Skeletal muscle cell (primary cell): ENCODE measurements at places on chromosomes 4 and X.

GRCh38 chrX:13373431-13374187 lies 53.8 kb upstream of the ATXN3L start:
- no peak for DNase-seq

- no peak for DNase-seq
Observed at GRCh38 chr4:152588869-152589268, 53.0 kb upstream of the FBXW7 start.

DNA sequence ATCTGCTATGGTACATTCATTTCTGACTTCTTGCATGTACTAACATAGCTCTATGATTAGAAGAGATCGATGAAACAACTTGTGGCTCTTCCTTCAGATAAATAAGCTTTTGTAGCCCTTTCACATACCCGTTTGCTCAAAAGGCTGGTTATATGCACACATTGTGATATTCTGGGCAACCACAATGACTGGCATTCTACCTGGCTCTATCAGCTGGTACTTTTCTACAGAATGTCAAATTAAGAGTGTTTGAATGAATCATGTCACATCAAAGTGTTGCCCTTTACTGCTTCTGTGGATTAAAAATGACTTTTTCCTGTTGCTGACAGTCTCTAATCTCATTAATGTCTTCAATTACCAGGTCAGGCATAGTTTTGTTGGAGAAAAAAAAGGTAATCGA lies 11.6 kb downstream of the PGRMC1 start:
- no peak for DNase-seq

DNA sequence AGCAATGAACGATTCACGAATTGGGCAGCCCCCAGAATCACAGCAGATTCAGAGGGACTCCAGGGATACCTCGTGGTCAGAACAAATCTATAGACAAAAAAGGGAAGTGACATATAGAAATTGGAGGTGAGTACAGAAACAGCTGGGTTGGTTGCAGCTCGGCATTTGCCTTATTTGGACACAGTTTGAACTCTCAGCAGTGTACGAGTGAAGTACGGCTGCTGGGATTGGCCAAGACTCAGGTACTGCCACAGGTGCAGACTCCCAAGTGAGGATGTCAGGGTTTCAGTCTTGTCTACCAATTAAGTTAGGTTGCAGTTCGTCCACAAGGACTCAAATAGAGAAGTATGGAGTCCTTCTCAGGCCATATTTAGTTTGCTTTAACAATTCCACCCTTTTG lies 28.2 kb downstream of the HTT-AS start:
- no peak for DNase-seq

DNA sequence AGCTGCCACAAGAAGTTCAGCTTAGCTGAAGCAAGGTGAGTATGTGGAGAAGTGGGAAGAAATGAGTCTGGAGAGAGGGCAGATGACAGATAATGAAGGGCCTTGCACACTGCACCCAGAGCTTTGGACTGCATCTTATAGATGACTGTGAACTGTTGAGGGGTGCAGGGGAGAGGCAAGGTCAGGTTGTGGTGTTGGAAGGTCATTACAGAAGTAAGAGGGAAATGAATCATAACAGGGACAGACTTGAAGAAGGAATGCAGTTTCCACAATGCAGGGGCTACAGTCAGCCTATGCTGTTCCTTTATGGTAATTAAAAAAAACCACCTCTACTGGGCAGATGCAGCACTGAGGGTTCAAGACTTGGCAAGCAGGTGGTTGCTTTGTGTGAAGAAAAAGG lies 4.8 kb upstream of the IGFBP7 start:
- no peak for DNase-seq

DNA sequence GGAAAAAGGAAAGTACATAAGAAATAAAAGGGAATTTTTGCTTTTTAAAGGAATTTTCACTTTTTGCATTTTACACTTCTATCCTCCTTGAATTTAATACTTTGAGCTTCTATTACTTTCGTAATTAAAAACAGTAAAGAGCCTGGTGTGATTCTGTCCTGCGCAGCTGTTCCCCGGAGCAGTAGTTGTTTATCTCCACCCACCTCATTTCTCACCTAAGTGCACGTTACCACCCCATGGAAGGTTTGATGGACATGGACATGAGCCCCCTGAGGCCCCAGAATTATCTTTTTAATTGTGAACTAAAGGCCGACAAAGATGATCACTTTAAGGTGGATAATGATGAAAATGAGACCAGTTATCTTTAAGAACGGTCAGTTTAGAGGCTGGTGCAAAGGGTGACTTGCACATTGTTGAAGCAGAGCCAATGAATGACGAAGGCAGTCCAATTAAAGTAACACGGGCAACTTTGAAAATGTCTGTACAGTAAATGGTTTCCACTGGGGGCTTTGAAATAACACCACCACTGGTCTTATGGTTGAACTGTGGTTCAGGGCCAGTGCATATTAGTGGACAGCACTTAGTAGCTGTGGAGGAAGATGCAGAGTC lies 52.1 kb upstream of the TEX13D start:
- DNase-seq = no peak

GRCh38 chr4:103998756-103999155 lies 279.0 kb upstream of the TACR3 start:
- no peak for DNase-seq

- DNase-seq = no peak
Observed at GRCh38 chr4:123843137-123843536, 446.5 kb downstream of the SPRY1 start.

DNA sequence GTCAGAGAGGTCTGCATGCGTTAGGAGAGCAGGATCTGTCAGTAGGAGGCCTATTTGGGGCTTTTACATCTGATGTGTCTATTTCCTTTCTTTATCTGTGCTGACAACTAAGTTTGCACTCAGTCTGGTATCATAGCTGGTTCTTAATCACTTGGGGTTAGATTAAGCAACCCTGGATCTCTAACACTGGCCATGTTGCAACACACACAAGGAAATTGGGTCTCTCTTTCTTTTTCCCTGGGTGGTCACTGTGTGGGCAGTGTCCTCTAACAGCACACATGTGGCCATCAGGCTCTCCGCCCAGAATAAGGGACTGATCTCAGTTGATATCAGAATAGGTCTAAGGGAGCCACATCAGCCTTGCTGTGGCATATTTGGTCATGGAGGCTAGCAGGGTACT lies 38.9 kb downstream of the IGFBP7 start:
- no peak for DNase-seq

- DNase-seq = no peak
Observed at GRCh38 chr4:74294681-74295080, 13.6 kb upstream of the EPGN start.

- DNase-seq = no peak
Observed at GRCh38 chr4:176189891-176190795, 5.2 kb downstream of the SPATA4 start.

GRCh38 chrX:19349264-19349663 lies 5.5 kb downstream of the PDHA1 start:
- no peak for DNase-seq

DNA sequence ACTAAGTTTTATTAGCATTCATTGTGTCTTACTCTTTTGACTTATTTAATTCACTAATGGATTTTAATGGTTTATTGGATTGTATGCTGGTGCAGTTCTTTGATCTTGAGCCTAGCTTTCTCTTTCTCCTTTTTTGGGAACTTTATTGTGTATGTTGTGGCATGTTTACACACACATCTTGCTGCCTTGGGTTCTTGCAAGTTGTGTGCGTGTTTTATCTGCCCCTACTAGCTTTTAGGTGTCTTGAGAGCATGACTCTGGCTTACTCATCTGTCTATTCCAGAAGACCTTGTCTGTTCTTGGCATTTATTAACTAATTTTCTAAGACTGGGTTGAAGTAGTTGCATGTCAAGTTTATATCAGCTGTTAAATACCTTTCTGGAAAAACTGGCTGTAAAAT lies 2.7 kb downstream of the TMEM165 start:
- DNase-seq = no peak

GRCh38 chr4:159055833-159056232 lies 47.0 kb upstream of the RAPGEF2 start:
- DNase-seq = no peak

GRCh38 chr4:112938461-112939058 lies 110.9 kb upstream of the ANK2 start:
- no peak for DNase-seq

DNA sequence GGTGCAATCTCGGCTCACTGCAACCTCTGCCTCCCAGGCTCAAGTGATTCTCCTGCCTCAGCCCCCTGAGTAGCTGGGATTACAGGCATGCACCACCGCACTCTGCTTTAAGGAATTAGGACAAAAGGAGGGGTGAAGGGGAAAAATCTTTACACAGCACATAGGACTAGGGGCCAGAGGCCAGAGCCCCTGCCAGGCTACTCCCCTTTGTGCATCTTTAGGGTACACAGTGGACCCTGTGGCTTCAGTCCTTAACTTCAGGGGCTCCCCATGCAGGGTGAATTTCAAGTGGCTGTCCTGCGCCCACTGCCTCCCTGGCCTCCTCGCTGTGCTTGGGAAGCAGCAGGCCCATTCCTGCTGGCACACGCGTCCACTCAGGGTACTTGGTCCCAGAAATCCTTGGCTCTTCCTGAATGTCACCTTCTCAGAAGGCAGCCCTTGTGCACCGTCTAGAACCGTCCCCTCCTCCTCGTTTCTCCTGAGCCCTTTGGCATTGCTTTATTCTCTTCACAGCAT lies 138.9 kb upstream of the PSAPL1 start:
- no peak for DNase-seq

DNA sequence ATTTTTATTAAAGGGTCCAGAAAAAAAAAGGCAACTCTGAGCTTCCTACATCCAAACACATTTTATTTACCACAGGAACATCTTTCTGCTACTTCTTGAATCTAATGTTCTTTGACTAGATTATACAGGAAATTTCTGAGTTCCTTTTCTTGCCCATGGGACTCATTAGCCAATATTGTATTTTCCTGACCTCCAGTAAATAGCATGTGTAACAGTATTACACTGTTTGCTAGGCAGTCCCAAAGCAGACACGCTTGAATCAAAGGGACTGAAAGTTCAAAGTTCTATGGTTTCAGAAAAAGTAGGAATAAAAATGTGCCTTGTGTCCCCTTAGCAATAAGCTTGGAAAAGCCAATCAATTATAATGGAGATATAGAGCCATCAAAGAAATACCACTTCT lies 57.4 kb downstream of the MOSPD2 start:
- no peak for DNase-seq

DNA sequence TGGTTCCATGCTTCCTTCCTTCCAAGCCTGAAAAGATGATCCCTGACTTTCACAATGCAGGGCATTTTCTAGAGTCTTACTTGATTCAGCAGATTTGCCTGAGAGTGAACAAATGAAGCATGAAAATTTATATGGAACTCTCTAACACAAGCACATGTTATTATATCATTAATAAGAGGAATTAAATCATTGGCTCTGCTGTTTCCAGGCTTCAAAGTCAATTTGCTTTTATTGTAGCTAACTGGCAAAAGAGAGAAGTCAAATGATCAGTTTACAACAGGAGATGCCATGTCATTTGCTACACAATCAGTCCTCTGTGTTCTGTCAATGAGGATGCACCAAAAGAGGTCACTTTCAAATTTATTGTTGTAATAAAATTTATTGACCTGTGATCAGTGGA lies 101.5 kb upstream of the UGT8 start:
- DNase-seq = no peak

- peak; percentile 48 for DNase-seq
Observed at GRCh38 chr4:153114771-153115321, 89.4 kb upstream of the TRIM2 start.

DNA sequence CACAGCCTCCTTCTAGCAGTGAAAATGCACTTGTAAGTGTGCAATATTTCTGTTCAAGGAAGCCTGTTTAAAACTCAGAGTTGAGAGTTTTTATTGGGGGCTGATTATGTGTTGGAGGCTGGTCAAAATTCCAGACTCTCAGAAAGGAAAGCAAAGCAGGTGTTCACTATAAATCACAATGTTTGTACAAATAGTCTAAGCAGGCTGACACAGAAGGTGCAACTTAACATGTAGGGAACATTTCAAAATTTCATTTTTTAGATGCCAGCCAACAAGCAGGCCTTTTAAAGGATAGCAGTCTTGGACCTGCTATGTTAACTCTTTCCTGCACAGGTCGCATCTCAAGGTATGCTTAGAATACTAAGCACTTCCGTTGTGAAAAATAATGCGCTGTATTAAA lies 112.3 kb upstream of the IL13RA1 start:
- DNase-seq = no peak

DNA sequence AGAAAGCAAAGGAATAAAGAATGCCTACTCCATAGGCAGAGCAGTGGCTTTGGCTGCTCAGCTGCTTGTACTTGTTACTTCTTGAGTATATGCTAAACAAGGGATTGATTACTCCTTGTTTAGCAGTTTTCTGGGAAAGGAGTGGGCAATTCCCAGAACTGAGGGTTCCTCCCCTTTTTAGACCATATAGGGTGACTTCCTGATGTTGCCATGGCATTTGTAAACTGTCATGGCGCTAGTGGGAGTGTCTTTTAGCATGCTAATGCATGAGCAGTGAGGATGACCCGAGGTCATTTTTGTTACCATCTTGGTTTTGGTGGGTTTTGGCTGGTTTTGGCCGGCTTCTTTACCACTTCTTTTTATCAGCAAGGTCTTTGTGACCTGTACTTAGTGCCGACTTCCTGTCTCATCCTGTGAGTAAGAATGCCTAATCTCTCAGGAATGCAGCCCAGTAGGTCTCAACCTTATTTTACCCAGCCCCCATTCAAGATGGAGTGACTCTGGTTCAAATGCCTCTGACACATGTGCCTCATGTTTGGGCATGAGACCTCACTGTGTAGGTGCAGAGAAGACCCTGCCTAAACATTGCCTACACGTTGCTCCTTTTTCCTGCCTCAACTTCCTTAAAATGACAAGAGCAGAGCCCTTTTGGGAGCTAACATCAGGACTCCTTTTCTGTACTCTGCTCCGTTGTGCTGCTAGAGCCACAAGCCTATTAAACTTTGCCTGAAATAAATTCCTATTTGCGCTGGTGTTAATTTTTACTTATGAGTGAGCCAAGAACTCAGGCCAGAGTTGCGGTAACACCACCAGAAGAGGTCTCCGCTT lies 21.0 kb upstream of the UBA6 start:
- DNase-seq = no peak

- DNase-seq = no peak
Observed at GRCh38 chrX:140664939-140665338, 44.6 kb upstream of the LINC00632 start.

GRCh38 chrX:67893931-67894330 lies 350.1 kb downstream of the AR start:
- no peak for DNase-seq

- DNase-seq = no peak
Observed at GRCh38 chr4:184666670-184667069, 17.1 kb downstream of the PRIMPOL start.
